LHCN-M2 (cell line): ENCODE measurements at places on chromosomes 4 and X. TPM values are rescaled to one million over a fixed set of nuclear protein-coding genes. Genes with fewer than 3 reads are reported as not detected.

The CPLX1 gene
- total RNA-seq: not detected in 2 replicates

The FATE1 gene
- not detected in 2 replicates for total RNA-seq

The DCAF16 gene
- 13.7 and 17.7 TPM in 2 replicates for total RNA-seq

The TMEM255A gene
- total RNA-seq: 0.06 and 0.17 TPM in 2 replicates

The CSN1S1 gene
- not detected in 2 replicates for total RNA-seq

The GAGE1 gene
- not detected in 2 replicates for total RNA-seq

The H2AZ1 gene
- total RNA-seq: 946 and 1,104 TPM in 2 replicates

The FAM156A gene
- 25.5 and 34.8 TPM in 2 replicates for total RNA-seq

The ADH1A gene
- not detected in 2 replicates for total RNA-seq

The SLBP gene
- total RNA-seq: 167 and 173 TPM in 2 replicates

The PDZD11 gene
- total RNA-seq: 83.5 and 84.9 TPM in 2 replicates

The TASL gene
- total RNA-seq: not detected in 2 replicates

The P2RY4 gene
- not detected in 2 replicates for total RNA-seq

The UGT2B10 gene
- total RNA-seq: not detected in 2 replicates

The CYSLTR1 gene
- total RNA-seq: 0.06 TPM in 2 replicates

The SETD7 gene
- total RNA-seq: 41.2 and 45.5 TPM in 2 replicates

The DDX53 gene
- total RNA-seq: not detected in 2 replicates

The DMD gene
- total RNA-seq: 2.9 and 7.4 TPM in 2 replicates

The CXorf65 gene
- not detected in 2 replicates for total RNA-seq

The LUZP4 gene
- total RNA-seq: not detected in 2 replicates

The DDIT4L gene
- total RNA-seq: 0.40 TPM in 1 of 2 replicates, not detected in the other

The SMR3B gene
- total RNA-seq: not detected in 2 replicates

The EOLA2 gene
- total RNA-seq: 20.1 and 20.7 TPM in 2 replicates

The CT45A3 gene
- not detected in 2 replicates for total RNA-seq

The STATH gene
- not detected in 2 replicates for total RNA-seq

The ZFYVE28 gene
- 2.1 and 2.6 TPM in 2 replicates for total RNA-seq

The RAP1GDS1 gene
- total RNA-seq: 113 and 116 TPM in 2 replicates

The RWDD4 gene
- 42.2 and 53.3 TPM in 2 replicates for total RNA-seq

The ADH1C gene
- total RNA-seq: not detected in 2 replicates

The SLITRK4 gene
- total RNA-seq: 3.0 and 5.6 TPM in 2 replicates

The COL25A1 gene
- total RNA-seq: 21.3 and 23.0 TPM in 2 replicates

The PDGFRA gene
- 0.98 and 2.1 TPM in 2 replicates for total RNA-seq

The CCNB3 gene
- total RNA-seq: 0.32 and 0.40 TPM in 2 replicates

The MAGEB16 gene
- total RNA-seq: not detected in 2 replicates

The ZMAT1 gene
- 0.06 and 0.11 TPM in 2 replicates for total RNA-seq

The FAM47A gene
- total RNA-seq: not detected in 2 replicates

The FOXO4 gene
- total RNA-seq: 0.77 and 2.2 TPM in 2 replicates

The BEX5 gene
- not detected in 2 replicates for total RNA-seq
